Posterior vena cava (tissue), 2 donors: ENCODE measurements at places on chromosomes 13 and 19. TPM values are rescaled to one million over a fixed set of nuclear protein-coding genes. Genes with fewer than 3 reads are reported as not detected.

DNA sequence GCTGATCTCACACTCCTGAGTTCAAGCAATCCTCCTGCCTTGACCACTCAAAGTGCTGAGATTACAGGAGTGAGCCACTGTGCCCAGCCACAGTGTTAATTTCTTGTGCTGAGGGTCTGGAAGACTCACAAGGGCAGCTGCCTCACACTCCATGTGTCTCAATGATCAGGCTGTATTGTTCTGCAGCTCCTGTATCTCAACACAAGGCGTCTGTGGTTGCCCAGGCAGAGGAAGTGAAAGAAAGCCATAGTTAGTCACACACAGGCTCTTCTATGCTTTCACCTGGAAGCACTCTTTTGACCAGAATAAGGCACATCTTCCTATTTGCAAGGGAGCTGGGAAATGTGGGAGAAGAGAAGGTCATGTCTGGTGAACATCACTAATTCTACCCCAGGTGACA lies 107.3 kb upstream of the ZNF507 start:
- DNase-seq = no peak

DNA sequence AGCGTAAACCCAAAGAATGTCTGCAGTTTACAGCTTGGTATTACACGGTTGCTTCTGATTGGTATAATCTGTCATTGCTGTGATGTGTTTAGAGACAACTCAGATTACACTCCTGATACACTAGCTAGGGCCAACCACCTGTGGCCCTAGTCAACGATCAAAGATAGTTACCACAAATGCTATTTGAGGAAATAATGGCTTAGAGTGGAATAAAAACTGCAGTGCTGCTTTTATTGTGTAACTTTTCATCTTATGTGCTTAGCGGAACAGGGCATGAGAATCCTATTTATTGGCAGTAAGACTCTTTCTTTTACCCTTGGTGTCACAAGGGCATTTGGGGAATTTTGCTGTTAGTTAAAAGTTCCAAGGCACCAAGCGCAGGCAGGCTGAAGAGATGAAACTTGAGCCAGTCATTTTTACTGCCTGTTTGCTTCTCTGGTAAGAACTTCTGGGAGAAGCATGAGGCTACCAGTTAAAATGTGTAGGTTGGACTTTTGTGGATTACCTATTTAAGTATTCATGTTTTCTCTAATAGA lies 363.3 kb downstream of the KCNRG start:
- no peak for DNase-seq

Gene TPTE2
- 0.19 TPM for total RNA-seq

- no peak for DNase-seq
These were observed 19.4 kb upstream of the PAK4 start for GRCh38 chr19:39106194-39106593.

Gene PROZ
- total RNA-seq = not detected

DNA sequence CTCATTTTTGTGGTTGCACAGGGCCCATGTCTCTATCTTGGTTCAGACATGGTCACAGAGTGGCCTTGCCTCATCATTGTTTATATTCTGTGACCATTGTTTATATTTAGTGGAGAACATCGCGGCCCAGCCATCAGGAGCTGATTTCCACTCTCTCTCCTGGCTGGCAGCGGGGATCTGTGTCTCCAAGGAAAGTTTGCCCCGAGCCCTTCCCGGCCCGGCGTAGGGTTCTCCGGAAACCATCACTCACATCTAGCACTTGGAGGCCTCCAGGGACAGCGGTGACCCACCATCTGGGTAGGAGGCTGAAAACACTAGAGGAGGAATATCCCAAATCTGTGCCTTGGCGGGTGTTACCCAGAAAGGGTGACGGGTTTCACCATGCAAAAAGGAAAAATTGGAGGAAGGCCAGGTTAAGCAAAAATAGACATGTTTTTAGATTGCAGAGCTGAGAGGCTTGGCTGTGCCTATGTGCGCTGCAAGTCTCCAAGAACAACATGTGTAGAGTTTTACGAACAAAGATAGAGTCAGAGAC lies 726 bp upstream of the ZNF358 start:
- peak; percentile 84 for DNase-seq

Gene CAPN12
- total RNA-seq = 1.9 TPM

GRCh38 chr19:18854982-18855381 lies 23.2 kb downstream of the UPF1 start:
- DNase-seq = no peak

Gene KISS1R
- total RNA-seq = not detected

Gene SIGLECL1
- total RNA-seq = not detected

DNA sequence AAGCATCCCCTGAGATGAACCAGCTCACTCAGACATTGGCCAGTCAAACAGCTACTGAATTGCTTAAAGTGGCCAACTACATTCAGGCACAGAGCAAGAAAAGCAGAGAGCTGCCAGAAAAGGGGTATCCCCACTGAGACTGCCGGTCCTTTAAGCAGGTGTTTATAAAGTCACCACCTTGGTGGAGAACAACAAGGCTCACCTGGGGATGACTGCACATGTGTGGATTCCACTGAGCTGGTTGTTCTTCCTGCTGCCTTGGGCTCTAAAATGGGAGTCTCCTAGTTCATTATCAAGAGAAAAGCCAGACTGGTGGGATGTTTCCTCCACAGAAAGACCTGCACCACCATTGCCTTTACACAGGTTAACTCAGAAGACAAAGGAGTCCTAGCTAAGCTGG lies 51.8 kb upstream of the IPO5 start:
- no peak for DNase-seq

DNA sequence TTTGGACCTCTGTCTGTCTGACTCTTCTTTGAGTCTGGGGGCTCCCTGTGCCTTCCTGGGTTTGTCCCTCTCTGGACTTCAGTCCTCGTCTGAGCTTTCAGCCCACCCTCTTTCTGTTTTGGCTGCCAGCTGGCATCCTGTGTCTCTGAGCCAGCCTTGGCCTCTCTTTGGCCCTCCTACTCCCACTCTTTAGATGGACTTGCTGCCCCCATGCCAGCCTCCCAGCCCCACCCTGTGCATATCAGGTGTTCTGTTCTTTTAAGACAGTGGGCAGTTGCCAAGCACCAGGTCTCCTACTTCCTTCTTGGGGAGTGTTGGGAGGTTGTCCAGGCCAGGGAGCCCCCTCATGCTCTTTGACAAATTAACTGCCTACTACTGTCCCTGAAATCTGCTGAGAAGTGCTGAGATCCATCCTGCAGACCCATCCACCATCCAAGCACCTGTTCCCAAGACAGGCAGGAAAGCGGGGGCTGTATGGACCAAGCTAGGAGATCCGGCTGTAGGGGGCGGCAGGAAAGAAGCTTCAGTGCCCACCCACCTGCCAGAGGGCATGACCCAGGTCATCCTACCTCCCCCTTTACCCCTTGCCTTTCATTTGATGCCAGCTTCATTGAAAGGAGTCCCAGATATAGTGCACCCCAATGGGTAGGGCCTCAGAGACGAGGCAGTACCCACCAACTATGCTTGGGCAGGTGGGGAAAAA lies 9.6 kb downstream of the CIC start:
- DNase-seq = no peak

- no peak for DNase-seq
These were observed 485.5 kb downstream of the DIAPH3 start for GRCh38 chr13:59677966-59678814.

- DNase-seq = no peak
These were observed 175.6 kb upstream of the SLITRK6 start for GRCh38 chr13:85974608-85975366.

Gene WASF3
- total RNA-seq = 25.6 TPM

DNA sequence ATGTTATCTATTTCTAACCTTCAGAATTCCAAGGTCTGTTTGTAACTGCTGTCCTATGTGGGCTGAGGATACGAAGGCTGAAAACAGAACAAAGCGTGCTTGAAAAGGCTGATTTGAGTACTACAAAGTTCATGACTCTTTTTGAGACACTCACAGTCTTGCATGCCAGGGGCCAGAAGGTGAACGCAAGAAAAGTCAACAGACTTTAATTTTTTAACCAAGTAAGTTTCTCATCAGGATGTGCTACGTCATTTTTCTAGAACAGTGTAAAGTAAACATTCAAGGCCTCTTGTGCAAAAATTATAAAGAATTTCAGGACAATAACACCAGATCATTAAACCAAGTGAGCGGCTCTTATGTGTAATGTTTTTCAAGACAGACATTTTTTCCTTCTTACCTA lies 163.5 kb downstream of the COG6 start:
- no peak for DNase-seq

- no peak for DNase-seq
These were observed 12.7 kb downstream of the LAIR1 start for GRCh38 chr19:54352041-54352440.

DNA sequence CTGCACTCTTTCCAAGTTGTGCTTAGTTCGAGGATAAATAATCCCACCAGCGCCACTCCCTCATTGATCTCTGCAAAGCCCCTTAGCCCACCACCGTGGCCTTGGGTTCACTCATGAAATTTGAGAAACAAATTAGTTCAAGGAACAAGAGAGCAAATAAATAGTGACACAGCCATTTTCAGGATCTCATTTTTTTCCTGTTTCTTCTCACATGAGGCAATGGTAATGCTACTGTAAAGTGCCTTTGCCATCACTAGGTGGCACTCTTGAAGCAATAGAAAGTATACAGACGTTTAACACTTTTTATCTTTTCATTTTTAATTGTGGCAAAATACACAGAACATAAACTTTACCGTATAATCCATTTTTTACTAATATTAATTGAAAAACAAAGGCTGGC lies 76.8 kb upstream of the ZNF835 start:
- no peak for DNase-seq

Gene CCDC194
- not detected for total RNA-seq

DNA sequence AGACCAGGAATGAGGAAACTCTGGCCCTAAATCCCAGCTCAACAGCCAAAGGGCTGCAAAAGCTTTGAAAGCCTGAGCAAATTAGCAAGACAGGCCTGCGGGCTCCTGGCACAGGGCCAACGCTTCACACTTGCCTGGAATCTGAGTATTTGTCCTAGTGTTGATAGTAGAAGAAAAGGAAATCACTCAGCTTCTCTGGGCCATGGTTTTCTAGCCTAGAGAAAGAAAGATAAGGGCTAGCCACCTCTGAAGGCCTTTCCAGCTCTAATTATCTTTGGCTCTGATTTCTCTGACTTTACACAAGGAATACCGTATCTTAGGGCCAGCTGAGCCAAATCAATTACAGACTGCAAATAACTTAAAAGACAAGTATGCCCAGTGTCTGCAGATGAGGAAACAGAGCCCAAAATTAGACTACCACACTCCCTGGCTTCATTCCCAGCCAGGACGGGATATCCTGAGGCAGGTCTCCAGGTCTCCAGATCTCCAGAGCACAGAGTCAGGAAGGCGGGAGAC lies 69.6 kb downstream of the STK24 start:
- peak; percentile 90 for DNase-seq

Gene HNRNPL
- 191 TPM for total RNA-seq

Gene ZNF442
- total RNA-seq = 4.9 TPM

Gene FUT2
- total RNA-seq = not detected

GRCh38 chr13:98542568-98543377 lies 34.1 kb downstream of the STK24 start:
- DNase-seq = no peak

GRCh38 chr19:49853852-49854377 lies 3.0 kb downstream of the PTOV1 start:
- peak; percentile 76 for DNase-seq

- DNase-seq = no peak
These were observed at the start of gene IL11 for GRCh38 chr19:55370305-55370988. Gene IL11, minus strand, starts transcription at chr19:55370463. Its CDS starts 153 bp downstream, at chr19:55370310.

GRCh38 chr19:2026770-2027169 lies 11.3 kb upstream of the BTBD2 start:
- DNase-seq = no peak

DNA sequence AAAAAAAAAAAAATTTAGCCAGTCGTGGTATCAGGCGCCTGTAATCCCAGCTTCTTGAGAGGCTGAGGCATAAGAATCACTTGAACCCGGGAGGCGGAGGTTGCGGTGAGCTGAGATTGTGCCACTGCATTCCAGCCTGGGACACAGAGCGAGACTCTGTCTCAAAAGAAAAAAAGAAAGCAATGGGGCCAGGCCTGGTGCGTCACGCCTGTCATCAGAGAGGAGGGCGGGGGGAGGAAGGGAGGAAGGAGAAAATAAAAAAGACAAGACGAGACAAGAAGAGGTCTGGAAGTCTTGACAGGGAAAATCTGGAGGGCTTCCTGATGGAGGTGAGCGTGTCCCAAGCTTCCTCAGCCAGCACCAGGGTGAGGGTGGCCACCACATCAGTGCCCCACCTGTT lies 54.9 kb upstream of the PTPRS start:
- DNase-seq = no peak
